ENCODE measurements at places on chromosomes 3 and 15.

- DNase-seq, result no peak
These were observed 156.1 kb downstream of the STAG1 start for GRCh38 chr3:136595913-136596697.

DNA sequence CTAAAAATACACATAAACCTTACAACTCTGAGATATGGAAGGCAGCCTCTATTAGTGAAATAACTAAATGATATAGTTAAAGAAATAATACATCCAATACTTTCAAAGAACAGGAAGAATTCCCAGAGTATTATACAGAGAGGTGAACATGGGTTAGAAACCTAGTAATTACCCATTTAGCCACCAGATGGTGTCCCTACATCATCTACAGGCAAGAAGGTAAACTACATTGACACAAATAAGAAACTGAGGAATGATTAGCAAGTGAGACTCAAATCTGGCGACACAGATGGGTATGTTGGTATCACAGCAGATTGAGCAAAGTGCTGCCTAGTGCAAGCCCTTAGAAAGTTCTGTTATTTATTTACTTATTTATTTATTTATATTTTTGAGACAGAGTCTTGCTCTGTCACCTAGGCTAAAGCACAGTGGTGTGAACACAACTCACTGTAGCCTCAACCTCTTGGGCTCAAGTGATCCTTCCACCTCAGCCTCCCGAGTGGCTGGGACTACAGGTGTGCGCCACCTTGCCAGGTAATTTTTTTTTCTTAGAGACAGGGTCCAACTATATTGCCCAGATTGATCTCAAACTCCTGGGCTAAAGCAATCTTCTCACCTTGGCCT, 28.2 kb downstream of the NEK4 start:
- DNase-seq, result no peak

DNA sequence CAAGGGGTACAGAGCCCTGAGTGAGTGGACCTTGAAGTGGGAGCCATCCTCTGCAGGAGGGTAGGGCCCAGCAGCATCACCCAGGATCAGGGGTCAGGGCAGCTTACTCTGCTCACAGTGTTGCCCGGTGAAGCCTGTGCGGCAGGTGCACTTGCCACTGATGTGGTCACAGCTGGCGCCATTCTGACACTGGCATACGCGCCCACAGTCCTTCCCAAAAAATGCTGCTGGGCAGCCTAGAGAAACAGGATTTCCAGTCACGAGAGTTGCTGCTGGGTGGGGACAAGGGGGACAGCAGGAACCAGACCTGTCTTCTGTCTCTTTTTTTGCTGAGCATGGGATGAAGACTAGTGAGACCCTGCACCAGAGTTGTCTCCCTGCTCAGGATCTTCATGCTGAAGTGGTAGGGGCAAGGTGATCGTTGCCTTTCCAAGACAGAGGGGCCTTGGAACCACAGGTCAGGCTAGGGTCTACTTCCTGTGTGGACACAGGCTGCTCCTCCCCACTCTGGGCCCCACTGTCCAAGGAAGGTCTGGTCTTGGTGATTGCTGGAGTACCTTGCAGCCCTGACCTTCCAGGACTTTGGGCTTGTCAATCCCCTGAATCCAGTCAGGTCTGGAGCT, 46.9 kb downstream of the RAB11A start:
- DNase-seq, result no peak

- DNase-seq, result no peak
These were observed 56.5 kb upstream of the GATA2 start for GRCh38 chr3:128549283-128550112.

DNA sequence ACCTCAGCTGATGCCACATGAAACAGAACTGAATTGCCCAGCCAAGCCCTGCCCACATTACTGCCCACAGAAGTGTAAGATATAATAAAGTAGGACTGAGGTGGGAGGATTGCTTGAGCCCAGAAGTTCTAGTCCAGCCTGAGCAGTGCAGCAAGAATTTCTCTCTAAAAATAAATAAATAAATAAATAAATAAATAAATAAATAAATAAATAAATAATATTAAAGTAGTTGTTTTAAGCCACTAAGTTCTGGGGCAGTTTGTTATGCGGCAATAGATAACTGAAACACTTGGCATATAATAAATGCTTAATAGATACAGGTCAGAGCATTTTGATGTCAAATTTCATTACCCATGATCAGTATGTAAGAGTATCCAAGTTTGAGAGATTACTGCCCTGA, 249.4 kb upstream of the LRRFIP2 start:
- DNase-seq, result no peak

- no peak for DNase-seq
These were observed 33.0 kb upstream of the SLC12A8 start for GRCh38 chr3:125245521-125245920.

DNA sequence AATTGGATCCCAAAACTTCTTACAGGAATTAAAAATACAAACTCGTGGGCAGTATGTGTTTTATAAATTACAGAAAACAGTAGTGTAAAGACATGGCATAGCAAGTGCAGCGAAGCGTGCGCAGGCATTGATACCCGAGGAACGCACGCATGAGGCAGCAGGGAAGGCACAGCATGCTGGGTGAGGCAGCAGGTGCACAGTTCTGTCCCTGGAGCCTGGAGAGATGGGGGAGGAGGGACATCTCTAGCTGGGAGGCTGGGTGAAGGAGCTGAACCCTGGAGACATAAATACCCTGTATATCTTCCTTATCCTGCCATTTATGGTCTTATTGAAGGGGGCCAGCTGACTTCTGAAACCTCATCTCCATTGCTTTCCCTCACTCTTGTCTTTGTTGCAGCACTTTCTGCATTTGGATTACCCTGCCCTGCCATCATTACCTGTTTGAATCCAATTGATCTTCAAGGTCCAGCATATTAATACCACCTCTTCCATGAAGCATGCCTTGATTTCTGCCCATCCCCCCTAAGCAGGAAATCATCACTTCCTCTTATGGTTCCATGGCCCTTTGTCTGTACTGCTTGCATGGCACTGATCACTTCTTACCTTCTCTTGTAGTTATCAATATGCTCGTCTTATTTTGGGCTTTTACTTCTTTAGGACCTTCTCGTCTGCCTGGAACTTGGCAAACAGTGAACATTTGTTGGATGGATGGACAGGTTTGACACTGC, 20.5 kb downstream of the LPP start:
- no peak for DNase-seq

DNA sequence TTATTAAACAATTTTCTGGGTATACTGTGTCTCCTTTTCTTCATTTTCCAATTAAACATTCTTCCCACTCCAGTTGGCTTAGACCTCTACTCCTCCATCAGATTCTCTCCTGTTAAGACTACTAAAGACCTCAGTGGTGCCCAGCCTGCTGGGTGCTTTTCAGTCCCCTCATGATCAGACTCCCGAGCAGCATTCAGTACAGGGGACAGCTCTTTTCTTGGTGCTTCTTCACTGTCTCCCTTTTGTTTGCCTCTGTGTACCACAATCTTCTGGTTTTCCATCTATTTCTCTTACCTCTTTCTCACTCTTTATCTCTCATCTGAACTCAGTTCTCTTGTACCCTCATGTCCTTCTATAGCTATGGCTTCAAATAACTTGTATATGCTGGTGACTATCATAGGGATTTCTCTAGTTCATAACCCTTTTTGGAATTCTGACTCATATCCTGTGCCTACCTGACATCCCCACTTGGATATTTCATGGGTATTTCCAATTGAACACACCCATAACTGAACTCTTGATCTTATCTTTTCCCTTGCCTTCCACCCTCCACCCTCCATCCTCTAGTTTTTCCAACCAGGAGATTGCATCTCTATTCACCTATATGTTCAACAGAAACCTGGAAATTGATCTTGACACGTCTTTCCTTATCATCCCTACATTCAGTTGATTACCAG, 55.6 kb upstream of the ABHD10 start:
- DNase-seq, result no peak

DNA sequence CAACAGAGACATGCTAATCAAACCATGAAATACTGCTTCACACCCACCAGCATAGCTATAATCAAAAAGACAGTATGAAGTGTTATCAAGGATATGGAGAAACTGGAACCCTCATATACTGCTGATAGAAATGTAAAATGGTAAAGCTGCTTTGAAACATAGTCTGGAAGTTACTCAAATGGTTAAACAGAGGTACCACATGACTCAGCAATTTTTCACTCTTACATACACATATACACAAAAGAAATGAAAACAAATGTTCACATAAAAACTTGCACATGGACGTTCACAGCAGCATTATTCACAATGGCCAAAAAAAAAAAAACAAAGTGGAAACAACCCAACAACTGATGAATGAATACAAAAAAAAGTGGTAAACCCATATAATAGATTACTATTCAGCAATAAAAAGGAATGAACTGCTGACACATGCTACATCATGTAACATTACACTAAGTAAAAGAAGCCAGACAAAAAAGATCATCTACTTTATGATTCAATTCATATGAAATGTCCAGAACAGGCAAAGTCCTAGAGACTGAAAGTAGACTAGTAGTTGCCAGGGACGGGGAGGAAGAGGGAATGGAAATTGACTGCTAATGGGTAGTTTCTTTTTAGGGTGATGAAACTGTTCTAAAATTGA, 23.2 kb downstream of the ZNF148 start:
- no peak for DNase-seq

DNA sequence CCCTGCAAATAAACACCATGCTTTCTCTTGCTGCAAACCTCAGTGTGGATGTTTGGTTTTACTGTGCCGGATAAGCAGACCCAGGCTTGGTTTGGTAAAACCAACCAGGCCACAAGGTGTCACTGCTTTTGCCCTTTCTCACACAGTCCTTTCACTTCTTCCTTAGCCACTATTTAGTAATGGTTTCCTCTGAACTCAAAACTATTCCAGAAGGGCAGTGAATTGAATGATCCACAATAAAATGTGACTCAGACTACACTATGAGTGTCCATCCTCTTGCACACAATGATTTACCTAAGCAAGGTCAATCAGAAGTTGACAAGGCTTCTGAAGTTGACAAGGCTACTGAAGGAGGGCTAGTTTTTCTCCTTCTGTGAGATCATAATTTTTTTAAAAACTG, 552.4 kb upstream of the CCDC54 start:
- no peak for DNase-seq
